ENCODE measurements at places on chromosomes 6 and 20. TPM values are rescaled to one million over a fixed set of nuclear protein-coding genes. Genes with fewer than 3 reads are reported as not detected.

The IRAK1BP1 gene
- total RNA-seq: 5.0 TPM

DNA sequence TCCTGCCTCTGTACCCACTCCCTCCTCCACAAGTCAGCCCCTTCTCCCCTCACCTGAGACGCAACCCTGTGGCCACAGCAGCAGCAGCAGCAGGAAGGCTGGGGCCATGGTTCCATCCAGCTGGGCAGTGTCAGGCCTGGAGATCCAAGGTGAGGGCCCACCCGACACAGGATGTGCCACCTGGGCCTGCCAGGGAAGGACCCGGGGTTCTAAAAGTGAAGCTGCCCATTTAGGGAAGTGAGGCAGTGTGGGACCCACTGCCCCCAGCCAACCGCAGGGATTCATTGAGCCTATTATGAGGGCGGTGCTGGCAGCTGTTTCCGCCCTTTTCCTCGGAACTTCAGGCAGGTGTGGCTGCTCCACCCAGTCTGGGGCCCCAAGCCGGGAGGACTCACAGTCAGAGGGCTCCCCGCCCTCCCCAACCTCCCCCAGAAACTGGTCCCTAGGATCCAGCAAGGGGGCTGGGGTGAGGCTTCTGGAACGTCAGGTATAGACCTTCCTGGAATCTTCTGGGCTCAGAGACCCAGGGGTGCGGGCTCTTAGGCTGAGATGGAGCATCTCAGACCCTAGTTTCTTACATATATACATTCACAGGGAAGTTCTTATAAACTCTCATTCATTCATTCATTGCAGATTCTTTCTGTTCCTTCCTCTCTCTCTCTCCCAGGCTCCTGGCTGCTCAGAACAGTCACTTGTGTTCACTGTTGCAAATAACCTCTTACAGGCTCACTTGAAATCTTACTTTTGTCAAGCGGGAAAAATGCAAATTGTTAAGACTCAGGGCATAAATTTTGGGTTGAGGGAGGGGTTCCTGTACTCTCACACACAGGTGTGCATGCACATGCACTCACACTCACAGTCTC lies at the start of gene TREML2:
Gene TREML2, minus strand, starts transcription at position 249 of the 863 bp plus-strand sequence. Its CDS starts 141 bp downstream, at position 108.
- no peaks in the 10 kb centered on the region for H3K4me1 ChIP-seq
- DNase-seq: peak; percentile 49
- peaks cover 10% of the 10 kb centered on the region for H3K27me3 ChIP-seq
- no peak within 1 kb of the TSS for H3K4me3 ChIP-seq
- H3K27ac ChIP-seq: no peak within 1 kb of the TSS

GRCh38 chr6:105364243-105364642 lies 38.6 kb downstream of the PREP start:
- no peaks in the 10 kb centered on the region for H3K4me1 ChIP-seq
- H3K4me3 ChIP-seq: no peak overlapping the region
- H3K36me3 ChIP-seq: peaks cover 43% of the 10 kb centered on the region
- H3K27ac ChIP-seq: no peak overlapping the region
- DNase-seq: no peak

The BPIFA1 gene
- total RNA-seq: 1.4 TPM

DNA sequence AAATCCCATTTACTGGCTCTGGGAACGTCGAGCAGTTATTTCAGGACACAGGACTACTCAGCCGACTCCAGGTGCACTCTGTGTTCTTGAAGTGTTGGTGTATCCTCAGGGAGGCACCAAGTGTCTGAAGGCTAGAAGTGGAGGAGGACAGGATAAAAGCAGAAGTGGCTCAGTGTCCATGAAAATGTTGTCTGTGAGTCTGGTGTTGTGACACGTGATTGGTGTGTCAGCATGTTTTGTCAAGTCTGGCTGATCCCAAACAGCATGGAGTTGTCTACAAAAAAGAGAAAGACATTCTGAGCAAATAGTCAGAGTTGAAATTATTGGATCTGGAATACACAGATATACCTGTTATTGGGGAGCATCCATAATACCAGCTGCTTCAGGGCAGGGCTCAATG lies 30.3 kb downstream of the SCGN start:
- DNase-seq: no peak
- no peak overlapping the region for H3K4me3 ChIP-seq
- no peaks in the 10 kb centered on the region for H3K4me1 ChIP-seq
- no peaks in the 10 kb centered on the region for H3K36me3 ChIP-seq

DNA sequence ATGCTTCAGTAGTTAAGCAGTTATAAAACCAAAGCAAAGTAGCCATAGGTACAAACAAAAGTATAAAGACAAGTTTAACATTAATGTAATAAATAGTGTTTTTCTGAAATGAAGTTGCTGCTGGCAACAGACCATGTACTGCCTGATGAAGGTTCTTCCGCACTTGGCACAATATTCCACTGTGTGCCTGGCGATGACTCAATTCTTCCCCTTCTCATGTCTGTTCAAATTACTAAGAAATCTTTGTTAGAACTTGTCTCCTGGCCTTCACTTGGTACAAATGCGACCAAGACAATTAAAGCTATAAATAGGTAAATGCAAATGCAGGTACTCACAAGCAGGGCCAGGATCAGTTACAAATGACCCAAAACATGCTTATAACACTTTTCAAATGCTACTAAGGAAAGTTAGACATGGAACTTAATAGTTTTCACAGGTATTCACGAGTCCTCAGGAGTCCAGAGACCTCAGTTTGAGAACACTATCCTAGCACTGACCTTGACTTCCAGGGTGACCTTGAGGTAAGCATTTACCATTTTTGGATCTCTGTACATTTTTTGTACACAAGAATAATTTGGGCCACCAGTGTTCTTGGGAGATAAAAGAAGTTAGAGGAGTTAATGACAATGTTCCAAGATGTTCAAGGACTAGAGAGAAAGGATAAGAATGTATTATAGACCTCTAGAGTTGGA lies 8.1 kb upstream of the DDR1 start:
- H3K27me3 ChIP-seq: no peaks in the 10 kb centered on the region
- no peak overlapping the region for H3K27ac ChIP-seq

DNA sequence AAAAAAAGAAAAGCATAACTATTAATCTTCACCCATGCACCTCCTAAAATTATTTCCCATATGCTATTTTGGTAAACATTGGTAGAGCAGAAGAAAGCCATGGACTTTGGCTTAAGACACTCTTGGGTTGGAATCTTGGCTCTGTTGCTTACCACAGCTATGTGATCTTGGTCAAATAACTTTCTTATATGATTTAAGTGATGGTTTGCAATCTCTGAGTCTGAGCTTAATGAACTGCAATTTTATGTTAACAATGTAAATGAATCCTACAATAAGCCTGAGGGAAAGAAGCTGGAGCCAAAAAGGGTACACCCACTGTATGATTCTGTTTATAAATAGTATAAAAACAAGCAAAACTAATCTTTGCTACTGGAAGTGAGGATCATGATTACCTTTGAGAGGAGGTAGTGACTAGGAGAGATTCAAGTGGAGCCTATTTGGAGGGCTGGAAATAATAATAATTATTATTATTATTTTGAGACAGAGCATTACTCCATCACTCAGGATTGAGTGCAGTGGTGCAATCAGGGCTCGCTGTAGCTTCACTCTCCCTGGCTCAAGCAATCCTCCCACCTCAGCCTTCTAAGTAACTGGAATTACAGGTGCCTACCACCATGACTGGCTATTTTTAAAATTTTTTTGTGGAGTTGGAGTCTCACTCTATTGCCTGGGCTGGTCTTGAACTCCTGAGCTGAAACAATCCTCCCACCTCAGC lies 34.5 kb downstream of the ABRACL start:
- H3K4me3 ChIP-seq: no peak overlapping the region
- H3K36me3 ChIP-seq: no peaks in the 10 kb centered on the region
- no peak for DNase-seq
- no peaks in the 10 kb centered on the region for H3K4me1 ChIP-seq
- no peak overlapping the region for H3K27ac ChIP-seq
- H3K27me3 ChIP-seq: no peaks in the 10 kb centered on the region

The PTK7 gene
- total RNA-seq: 160 TPM

- H3K27me3 ChIP-seq: no peaks in the 10 kb centered on the region
- H3K4me3 ChIP-seq: no peak overlapping the region
- H3K4me1 ChIP-seq: no peaks in the 10 kb centered on the region
- no peak for DNase-seq
Measured at GRCh38 chr20:49140834-49141233, 47.3 kb downstream of the STAU1 start.

DNA sequence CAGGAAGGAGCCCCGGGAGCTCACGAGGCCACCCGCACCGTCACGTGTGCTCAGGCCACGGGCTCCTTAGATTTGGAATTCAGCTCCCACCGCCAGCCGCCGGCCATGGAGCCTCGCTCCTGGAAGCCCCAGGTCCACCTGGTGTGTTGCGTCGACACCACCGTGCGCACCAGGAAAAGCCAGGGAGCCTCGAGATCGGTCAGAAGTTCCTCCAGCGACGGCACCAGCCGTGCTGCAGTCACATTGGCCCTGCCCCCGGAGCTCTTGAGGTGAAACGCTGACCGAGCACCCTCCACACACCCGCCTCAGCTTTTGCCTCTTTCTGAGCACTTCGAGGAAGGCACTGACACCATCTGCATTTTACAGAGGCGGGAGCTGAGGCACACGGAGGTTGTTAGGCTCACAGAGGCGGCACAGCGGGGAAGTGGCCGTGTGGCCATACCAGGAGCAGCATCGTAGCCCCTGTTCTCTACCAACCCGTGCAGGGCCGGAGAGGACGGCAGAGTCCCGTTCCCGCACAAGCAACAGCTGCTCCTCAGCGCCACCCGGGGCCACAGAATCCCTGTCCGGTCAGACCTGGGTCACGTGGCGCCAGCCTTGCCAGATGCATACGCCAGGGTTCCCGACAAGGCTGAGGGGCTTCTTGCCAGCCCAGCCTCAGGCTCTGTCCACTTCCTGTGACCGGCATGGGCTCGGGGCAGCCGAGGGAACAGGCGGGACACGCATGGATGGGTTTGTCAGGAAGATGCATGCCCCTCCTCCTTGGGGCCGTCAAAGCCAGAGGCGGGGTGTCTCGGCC lies 7.6 kb downstream of the NKAIN4 start:
- no peaks in the 10 kb centered on the region for H3K36me3 ChIP-seq
- peaks cover 1% of the 10 kb centered on the region for H3K27me3 ChIP-seq
- H3K4me3 ChIP-seq: no peak overlapping the region
- peak; percentile 79 for DNase-seq
- H3K4me1 ChIP-seq: no peaks in the 10 kb centered on the region

DNA sequence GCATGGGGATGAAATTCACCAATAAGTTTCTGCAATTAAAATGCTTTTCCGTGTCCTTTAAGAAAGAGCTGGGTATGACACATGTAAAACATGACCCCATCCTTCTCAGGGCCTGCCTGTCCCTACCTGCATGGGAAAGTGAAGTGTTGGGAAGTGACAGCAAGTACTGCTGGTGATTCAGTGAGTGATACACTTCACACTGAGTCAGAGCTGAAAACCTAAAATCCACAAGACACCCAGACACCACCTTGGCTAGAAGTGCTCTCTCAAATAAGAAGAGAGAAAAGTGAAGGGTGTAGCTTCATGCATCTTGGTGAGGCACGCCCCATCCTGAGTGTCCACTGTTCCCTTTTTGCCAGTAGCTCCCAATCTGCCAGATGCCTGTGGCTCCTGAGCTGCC lies 3.3 kb downstream of the RAB22A start:
- no peak overlapping the region for H3K27ac ChIP-seq
- no peaks in the 10 kb centered on the region for H3K27me3 ChIP-seq
- peak overlapping the region; percentile 28 for H3K4me3 ChIP-seq
- peaks cover 2% of the 10 kb centered on the region for H3K4me1 ChIP-seq

The SNAP91 gene
- total RNA-seq: 0.58 TPM

DNA sequence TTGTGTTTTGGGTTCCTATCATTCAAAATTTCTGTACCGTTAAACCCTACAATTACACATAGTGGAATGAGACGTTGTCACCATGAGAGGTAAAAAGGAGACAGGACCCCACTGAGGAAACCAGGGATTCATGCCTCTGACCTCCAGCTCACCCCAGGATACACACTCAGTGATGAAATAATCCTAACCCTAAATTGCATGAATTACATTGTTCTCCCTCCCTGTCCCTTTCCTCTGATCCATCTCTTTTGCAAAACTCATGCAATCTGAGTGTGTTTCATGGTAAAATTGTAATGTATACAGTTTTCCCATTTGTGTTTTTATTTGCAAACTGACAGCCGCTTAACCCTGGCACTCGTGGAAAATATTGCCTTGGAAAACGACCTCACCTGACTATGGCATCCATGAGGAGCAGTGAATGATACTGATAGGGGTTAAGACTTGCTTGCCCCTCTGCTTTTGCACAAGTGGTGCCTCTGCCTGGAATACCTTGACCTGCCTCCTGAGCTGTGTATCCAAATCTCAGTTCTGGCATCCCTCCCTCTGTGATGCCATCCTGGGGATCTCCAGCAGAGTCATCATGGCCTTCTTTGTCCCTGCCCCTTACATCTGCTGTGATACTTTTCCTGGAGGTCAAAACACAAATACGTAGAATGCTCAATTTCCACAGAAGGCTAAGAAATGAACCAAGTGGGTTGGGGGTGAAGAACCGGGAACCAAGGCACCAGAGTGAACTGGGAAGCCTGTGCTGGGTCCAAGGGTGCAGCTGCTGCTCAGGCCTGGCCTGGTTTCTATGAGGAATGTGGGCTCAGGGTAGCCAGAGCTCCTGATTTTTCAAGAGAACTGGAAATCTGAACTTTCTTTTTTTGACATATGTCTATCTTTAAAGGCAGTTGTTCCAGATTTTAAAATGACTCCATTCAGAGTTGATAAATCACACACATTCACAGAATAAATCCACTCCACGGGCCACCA lies 211.6 kb upstream of the ZNF217 start:
- no peaks in the 10 kb centered on the region for H3K27me3 ChIP-seq
- H3K4me1 ChIP-seq: peaks cover 5% of the 10 kb centered on the region
- no peak overlapping the region for H3K4me3 ChIP-seq
- H3K36me3 ChIP-seq: no peaks in the 10 kb centered on the region

DNA sequence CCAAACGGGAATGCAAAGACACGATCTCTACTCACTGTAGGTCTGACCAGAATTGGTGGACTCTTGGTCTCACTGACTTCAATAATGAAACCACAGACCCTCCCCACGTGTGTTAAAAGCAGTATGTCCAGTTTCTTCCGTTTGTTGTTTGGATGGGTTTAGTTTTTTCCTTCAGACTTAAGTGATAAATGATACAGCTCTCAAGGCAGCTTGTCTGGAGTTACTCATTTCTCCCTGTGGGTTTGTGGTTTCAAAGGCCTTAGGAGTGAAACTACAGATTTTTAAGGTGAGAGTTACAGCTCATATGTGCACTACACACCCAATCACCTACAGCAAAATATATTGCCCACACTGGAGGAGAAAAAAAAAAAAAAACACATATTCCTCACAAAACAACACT lies 86.7 kb upstream of the STMND1 start:
- no peaks in the 10 kb centered on the region for H3K4me1 ChIP-seq
- no peak overlapping the region for H3K4me3 ChIP-seq
- H3K27me3 ChIP-seq: no peaks in the 10 kb centered on the region
- no peaks in the 10 kb centered on the region for H3K36me3 ChIP-seq
- no peak overlapping the region for H3K27ac ChIP-seq
- DNase-seq: no peak
